Upper lobe of right lung (tissue), 1 donor: ENCODE measurements at places on chromosomes 7 and 10. TPM values are rescaled to one million over a fixed set of nuclear protein-coding genes. Genes with fewer than 3 reads are reported as not detected.

GRCh38 chr10:26621889-26622711, 75.4 kb upstream of the PDSS1 start:
- H3K36me3 ChIP-seq: no peaks in the 10 kb centered on the region
- no peaks in the 10 kb centered on the region for H3K27me3 ChIP-seq
- H3K27ac ChIP-seq: peak overlapping the region; percentile 81
- H3K4me3 ChIP-seq: peak overlapping the region; percentile 51
- H3K4me1 ChIP-seq: no peaks in the 10 kb centered on the region

- DNase-seq: no peak
- no peaks in the 10 kb centered on the region for H3K36me3 ChIP-seq
- no peak overlapping the region for H3K4me3 ChIP-seq
- H3K27me3 ChIP-seq: no peaks in the 10 kb centered on the region
Observed at GRCh38 chr7:137975221-137975620, 26.7 kb downstream of the CREB3L2 start.

SPDYE6 gene
- total RNA-seq: not detected

GLI3 gene
- 17.5 TPM for total RNA-seq

GRCh38 chr7:55254596-55255495, 110.3 kb upstream of the LANCL2 start:
- peaks cover 7% of the 10 kb centered on the region for H3K4me1 ChIP-seq
- H3K36me3 ChIP-seq: no peaks in the 10 kb centered on the region
- peaks cover 5% of the 10 kb centered on the region for H3K27me3 ChIP-seq
- H3K27ac ChIP-seq: no peak overlapping the region
- H3K4me3 ChIP-seq: peak overlapping the region; percentile 74

INHBA gene
- total RNA-seq: 70.2 TPM

DNA sequence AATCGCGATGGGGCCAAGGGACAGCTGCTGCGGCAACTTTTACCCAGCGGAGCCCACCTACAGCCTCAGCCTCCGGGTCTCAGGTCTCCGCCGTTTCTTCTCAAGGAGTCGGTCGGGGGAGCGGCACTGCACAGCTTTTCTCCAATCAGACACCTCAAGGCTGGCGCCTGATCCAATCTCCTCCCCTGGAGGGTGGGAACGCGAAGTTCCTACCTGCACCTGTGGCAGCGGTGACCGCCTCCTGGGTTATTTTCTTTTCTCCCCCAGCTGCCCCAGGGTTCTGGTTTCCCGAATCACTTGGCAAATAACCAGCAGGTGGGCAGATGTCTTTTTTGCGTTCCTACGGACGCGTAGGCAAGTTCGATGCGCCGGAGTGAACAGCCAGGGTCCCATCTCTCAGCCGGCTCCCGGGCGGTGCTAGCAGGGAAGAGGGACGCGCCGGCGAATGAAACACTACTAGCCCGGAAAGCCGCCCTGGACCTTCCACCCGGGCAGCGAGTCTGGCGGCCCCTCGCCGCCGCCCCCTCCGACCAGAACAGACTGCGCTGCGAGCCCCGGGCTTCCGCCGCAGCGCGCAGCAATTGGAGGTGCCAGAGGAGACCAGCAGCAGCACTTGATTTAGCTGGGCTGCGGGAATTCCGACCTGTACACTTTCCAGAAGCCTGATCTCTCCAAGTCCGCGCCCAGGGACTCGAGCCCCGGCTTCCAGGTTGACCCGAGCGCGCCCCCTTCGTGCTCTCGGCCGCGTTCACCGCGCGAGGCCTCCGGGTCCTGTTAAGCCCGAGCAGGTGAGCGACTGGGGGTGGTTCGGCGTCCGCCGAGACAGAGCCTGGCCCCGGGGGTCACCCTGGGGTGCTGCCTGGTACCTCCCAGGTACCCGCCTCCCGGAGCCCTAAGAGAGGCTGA, at the start of gene PRR15:
Gene PRR15 (plus strand): TSS at position 246 of the 906 bp plus-strand sequence. CDS start 2,495 bp downstream, outside the sequence.
- no peaks in the 10 kb centered on the region for H3K36me3 ChIP-seq
- peaks cover 35% of the 10 kb centered on the region for H3K4me1 ChIP-seq
- no peak within 1 kb of the TSS for H3K27ac ChIP-seq
- H3K4me3 ChIP-seq: peak within 1 kb of the TSS; percentile 53
- H3K27me3 ChIP-seq: peaks cover 74% of the 10 kb centered on the region
- DNase-seq: no peak

KLF6 gene
- 247 TPM for total RNA-seq

DNA sequence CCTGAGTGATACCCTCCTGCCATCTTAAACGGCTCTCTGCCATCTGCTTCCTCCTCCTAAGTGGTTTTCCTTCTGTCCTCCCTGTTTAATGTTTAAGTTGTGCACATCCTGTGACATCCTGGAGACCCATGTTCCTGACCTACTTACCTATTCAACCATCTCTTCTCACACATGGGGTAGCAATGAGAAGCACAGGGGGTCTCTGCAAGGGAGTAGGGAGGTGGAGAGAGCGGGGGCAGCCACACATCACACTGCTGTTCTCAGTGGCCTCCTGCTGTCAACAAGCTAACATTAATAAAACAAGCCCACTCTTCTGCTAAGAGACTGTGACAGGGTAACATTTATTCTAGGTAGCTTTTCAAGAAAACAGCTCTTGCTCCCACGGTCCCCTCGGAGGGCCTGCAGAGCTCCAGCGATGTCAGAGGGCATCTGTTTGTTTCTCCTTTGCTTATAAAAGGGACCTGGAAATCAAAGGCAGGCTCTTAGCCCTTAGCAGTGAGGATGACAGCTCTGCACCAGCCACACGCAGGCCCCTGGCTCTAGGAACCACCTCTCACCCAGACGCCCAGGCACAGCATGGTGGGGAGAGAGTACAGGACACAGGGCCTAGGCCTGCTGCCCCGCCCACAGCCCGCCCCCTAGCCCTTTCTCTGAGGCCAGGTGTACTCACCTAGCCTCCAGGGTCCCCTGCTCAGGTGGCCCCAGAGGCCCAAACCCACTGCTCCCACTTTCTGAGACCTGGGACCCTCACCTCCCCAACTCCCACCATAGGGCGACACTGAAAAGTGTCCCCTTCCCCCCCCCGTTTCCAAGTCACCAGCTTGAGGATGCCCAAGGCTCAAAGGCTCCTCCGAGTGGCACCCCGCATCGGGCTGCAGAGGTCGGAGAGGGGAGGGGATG, 943 bp upstream of the SLC18A2 start:
- H3K4me3 ChIP-seq: no peak overlapping the region
- H3K4me1 ChIP-seq: no peaks in the 10 kb centered on the region
- no peak for DNase-seq
- no peaks in the 10 kb centered on the region for H3K36me3 ChIP-seq
- peaks cover 54% of the 10 kb centered on the region for H3K27me3 ChIP-seq
- no peak overlapping the region for H3K27ac ChIP-seq

GRCh38 chr7:124390301-124390700, 357.4 kb upstream of the TMEM229A start:
- no peaks in the 10 kb centered on the region for H3K36me3 ChIP-seq
- no peaks in the 10 kb centered on the region for H3K27me3 ChIP-seq
- no peak overlapping the region for H3K27ac ChIP-seq
- H3K4me1 ChIP-seq: no peaks in the 10 kb centered on the region
- no peak for DNase-seq

LARP4B gene
- total RNA-seq: 126 TPM

PRSS37 gene
- not detected for total RNA-seq

GRCh38 chr10:103968441-103969391, 1.8 kb downstream of the SLK start:
- H3K27me3 ChIP-seq: no peaks in the 10 kb centered on the region
- no peaks in the 10 kb centered on the region for H3K36me3 ChIP-seq
- DNase-seq: no peak

FEZF1 gene
- not detected for total RNA-seq

DNA sequence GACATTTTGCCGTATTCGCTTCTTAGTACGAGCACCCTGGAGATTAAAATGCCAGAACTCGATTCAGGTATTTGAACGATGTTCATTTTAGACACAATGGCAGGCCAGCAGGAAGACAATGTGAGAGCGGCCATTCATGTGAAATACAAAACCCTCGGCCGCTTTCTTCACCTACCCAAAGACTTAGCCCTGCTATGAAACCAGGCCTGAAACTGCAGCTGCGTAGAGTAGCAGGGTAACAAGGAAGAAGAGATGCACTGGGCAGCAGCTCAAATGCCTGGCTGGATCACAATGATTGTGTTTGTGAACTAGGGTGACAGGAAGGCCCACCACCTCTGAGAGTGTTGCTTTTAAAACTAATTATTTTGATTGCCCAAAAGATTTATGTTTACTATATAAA, 234.8 kb downstream of the TRIL start:
- peaks cover 4% of the 10 kb centered on the region for H3K4me1 ChIP-seq
- no peak for DNase-seq
- no peak overlapping the region for H3K27ac ChIP-seq
- H3K36me3 ChIP-seq: peaks cover 4% of the 10 kb centered on the region

DNA sequence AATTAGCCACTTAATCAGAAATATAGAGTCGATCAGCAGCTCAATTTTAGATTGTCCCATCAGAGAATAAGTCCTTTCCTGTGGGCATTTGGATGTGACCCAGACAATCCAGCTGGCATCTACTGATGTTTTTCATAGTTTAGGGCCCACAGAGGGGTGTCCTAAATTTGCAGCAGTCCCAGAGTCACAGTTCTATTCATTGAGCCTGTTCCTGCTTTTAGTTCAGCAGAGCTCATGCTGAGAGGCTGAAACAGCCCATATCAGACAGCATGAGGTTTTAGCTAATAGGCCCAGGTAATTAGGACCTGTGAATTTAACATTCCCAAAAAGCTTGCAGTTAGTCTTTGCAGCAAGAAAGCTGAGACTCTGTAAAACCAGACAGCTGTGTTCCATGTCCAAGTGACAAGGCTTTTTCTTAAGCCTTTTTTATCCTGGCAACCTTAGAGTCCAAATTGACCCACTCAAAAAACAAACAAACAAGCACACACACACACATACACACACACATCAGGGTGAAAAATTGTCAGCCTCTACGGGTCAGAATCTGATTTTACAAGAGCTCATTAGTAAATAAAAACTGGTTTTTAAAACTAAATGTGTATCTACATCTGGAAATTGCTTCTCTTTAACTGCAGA, 33.7 kb downstream of the ANKIB1 start:
- H3K27me3 ChIP-seq: no peaks in the 10 kb centered on the region
- H3K4me1 ChIP-seq: no peaks in the 10 kb centered on the region
- H3K36me3 ChIP-seq: no peaks in the 10 kb centered on the region
- H3K27ac ChIP-seq: no peak overlapping the region

- H3K27ac ChIP-seq: no peak overlapping the region
- DNase-seq: no peak
- H3K27me3 ChIP-seq: no peaks in the 10 kb centered on the region
- H3K4me3 ChIP-seq: no peak overlapping the region
Observed at GRCh38 chr7:6279937-6280336, 7.5 kb upstream of the CYTH3 start.

- no peaks in the 10 kb centered on the region for H3K4me1 ChIP-seq
- no peak for DNase-seq
- H3K27me3 ChIP-seq: peaks cover 23% of the 10 kb centered on the region
- H3K36me3 ChIP-seq: no peaks in the 10 kb centered on the region
Observed at GRCh38 chr7:142351145-142351544, 93.3 kb upstream of the PRSS58 start.

- no peak for DNase-seq
- H3K4me3 ChIP-seq: no peak overlapping the region
- H3K36me3 ChIP-seq: no peaks in the 10 kb centered on the region
- H3K27me3 ChIP-seq: no peaks in the 10 kb centered on the region
- no peak overlapping the region for H3K27ac ChIP-seq
Observed at GRCh38 chr10:126369125-126369710, 19.1 kb downstream of the ADAM12 start.

DNA sequence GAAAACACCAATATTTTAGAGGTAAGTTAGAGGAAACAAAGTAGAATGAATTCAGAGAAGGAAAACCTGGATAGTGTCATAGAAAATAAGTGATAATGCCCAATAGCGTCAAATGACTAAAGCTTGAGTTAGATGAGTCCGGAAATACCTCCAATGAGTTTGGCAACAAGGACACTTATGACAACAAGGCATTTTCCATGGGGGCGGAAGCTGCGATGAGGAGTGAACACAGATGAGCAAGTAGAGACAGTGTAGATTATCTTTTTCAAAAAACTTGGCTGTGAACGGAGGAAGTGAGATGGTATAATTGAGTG, 383 bp upstream of the R3HCC1L start:
- H3K36me3 ChIP-seq: no peaks in the 10 kb centered on the region
- DNase-seq: no peak
- H3K27ac ChIP-seq: peak overlapping the region; percentile 90
- H3K4me3 ChIP-seq: peak overlapping the region; percentile 95

- H3K27me3 ChIP-seq: no peaks in the 10 kb centered on the region
- no peak for DNase-seq
- no peaks in the 10 kb centered on the region for H3K36me3 ChIP-seq
- peaks cover 7% of the 10 kb centered on the region for H3K4me1 ChIP-seq
- H3K27ac ChIP-seq: no peak overlapping the region
- H3K4me3 ChIP-seq: peak overlapping the region; percentile 47
Observed at GRCh38 chr7:3300221-3300650, 816 bp upstream of the SDK1 start.

NANOS1 gene
- total RNA-seq: 2.9 TPM

DNA sequence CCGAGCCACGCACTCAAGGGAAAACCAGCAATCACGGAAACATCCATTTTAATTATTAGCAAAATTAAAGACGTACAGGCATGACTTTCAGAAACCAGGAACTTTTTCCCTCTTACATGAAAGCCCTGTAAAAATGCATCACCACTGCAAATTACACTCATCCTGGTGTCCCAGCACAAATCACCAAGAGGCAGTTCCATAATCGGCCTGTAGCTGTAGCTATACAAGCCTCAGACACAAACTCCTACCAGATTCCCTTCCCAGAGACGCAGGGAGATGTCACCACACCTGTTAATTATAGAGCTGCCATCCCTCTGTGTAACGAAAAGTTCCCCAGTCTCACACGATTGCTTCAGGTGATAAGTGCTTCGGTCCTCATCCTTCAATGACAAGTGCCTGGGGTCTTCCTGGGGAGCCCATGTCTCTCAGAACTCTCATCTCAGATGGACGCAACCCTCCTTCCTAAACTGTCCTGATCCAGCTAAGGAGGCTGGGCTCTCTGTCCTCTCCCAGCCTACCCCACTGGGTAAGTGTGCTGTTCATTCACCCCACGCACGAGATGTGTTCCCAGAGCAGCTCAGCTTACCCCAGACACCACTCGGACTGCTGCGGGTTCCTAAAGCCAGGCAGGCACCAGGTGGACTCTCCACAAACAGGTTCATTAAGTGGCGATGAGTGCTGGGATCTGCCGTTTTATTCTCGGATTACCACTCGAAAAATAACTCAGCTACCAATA, 5.9 kb downstream of the FGFR2 start:
- no peak overlapping the region for H3K27ac ChIP-seq
- no peaks in the 10 kb centered on the region for H3K36me3 ChIP-seq
- H3K4me3 ChIP-seq: no peak overlapping the region
- no peaks in the 10 kb centered on the region for H3K4me1 ChIP-seq
- peaks cover 18% of the 10 kb centered on the region for H3K27me3 ChIP-seq

GRCh38 chr10:75076348-75076747, 35.1 kb upstream of the SAMD8 start:
- no peak overlapping the region for H3K4me3 ChIP-seq
- no peaks in the 10 kb centered on the region for H3K36me3 ChIP-seq
- H3K4me1 ChIP-seq: no peaks in the 10 kb centered on the region
- no peaks in the 10 kb centered on the region for H3K27me3 ChIP-seq

DNA sequence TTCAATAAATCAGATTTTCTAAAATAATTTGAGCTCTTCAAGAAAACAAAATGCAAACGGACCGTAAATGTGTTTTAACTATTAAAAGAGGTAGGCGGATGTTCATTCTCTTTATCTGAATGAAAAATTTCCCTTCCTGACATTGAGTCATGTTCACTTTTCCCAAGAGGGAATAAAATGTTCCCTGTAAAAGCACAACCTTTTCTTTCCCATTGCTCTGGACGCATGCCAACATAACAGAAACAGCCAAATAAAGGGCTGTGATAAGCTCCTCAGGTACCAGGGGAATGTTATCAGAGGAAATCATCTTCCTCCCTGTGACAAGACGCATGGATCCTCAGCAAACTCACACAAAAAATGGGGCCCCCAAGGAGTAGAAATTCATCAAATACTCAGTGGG, 251.8 kb downstream of the MTERF1 start:
- H3K36me3 ChIP-seq: no peaks in the 10 kb centered on the region
- DNase-seq: no peak
- no peak overlapping the region for H3K4me3 ChIP-seq
